ENCODE measurements at places on chromosomes 2 and 18.

DNA sequence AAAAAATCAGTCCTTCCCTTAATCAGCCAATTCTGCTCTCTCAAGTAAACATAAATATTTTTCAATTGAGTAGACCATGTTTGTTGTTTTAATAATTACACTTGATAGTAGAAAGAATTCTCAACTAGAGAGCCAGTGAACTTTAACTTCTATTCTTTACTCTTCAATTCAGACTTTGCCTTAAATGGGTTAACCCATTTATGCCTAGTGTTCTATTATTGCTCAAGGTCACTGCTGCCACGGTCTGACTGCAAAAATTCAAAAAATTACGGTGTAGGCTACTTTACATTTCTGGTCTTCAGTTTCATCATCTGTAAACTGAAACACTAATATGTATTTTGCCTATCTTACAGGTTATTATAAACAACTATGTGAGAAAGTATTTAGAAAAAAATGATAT is 103.1 kb downstream of the TLK1 start:
- no peak for DNase-seq

- no peak for DNase-seq
Measured at GRCh38 chr2:222294996-222295367, 3.8 kb downstream of the PAX3 start.

DNA sequence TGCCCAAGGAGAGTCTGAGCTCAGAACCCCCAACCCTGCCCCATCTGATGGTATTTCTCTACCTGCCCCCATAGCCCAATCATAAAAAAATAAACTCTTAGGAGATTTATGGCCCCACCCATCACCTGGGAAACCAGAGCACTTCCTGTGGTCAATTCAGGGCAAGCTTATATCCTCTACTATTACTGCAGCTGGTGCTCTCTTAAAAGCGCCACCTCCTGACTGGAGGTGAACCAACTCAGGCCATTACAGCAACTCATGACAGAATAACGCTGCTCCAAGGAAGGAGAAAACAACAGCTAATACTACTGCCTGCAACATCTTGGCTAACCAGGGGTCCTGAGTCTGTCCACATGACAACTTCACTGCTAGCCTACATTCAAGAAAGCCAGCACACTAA is 195.7 kb downstream of the MTCL1 start:
- DNase-seq: no peak

- DNase-seq: no peak
Measured at GRCh38 chr2:5617358-5617757, 74.8 kb upstream of the SOX11 start.

- no peak for DNase-seq
Measured at GRCh38 chr2:20044778-20045177, 6.7 kb downstream of the LAPTM4A start.

- DNase-seq: no peak
Measured at GRCh38 chr18:74234326-74235171, 57.2 kb downstream of the CYB5A start.

GRCh38 chr2:18045230-18045629 is 166.8 kb downstream of the KCNS3 start:
- DNase-seq: no peak

GRCh38 chr2:214482728-214483127 is 71.9 kb downstream of the VWC2L start:
- DNase-seq: no peak
